ENCODE measurements at places on chromosomes 2 and 18.

- no peak for DNase-seq
These were observed 494 bp upstream of the RBM45 start for GRCh38 chr2:178111743-178112142.

DNA sequence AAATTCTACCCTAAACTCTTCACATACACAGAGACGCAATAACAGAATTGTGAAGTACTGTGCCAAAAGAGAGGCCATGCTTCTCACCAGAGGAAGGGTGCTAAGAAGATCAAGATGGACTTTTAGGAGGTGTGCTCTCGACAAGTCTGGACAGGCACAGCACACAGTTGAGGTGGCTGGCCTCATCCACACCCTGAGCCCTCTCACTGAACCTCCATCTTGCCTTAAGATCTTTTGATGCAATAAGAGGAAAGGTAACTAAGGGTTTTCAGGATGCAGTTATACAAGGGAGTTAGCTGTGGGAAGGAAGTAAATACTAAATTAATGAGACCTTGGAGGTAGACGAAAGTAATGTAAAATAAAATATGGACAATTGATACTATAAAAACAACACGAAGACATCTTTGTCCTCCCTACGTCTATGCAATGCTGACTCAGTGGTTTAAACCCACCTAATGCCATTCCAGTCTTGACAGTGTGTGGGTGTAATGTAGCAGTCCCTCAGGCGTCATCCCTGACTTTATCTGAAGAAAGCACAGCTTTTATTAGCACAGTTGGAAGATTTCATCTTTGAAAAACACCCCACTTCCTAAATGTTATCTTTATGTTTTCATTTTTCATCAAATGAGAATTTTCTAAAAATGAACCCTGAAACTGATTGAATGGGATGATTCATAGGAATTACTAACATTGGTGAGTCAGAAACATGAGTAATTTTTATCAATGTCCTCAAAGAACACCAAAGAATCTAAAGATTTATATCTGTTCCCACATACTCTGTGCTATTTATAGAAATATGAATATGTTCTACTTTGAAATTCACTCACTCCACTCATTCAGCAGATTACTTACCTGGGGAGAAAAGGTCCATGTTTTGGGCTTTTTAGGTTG is 34.0 kb upstream of the MALL start:
- DNase-seq, result no peak

DNA sequence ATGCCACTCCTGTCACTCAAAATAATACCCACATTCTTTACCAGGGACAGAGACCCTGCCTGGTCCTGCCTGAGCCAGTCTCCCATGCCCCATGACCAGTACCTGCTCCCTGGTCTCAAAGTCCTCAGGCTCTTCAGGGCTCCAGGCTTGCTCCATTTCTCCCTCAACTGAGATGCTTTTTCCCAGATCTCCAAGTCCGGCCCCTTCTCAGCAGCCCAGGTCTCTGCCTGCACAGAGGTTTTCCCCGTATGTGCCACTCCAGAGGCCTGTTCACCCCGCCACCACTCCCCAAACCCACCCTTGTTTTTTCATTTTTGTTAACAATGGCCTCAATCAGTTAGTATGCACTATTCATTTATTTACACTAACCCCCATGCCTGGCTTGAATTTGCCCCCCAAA is 499.5 kb upstream of the MYT1L start:
- no peak for DNase-seq

DNA sequence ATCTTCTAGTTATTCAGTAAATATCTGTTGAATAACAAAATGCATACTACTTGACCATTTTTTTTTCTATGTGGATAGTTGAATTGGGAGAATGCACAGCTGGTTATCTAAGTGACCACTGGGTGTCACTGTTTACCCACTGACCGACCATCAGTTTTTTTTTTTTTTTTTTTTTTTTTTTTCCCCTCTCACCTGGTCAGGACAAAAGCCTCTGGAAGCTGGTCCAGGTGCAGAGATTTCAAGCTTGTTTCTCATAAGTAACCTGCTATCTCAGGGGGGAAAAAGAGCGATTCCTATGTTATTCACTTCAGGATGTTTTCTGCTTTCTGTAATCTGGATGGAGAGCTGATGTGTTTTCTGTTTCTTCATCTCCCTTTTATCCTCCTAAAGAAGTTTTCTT is 256.0 kb downstream of the DCDC2C start:
- peak; percentile 60 for DNase-seq

DNA sequence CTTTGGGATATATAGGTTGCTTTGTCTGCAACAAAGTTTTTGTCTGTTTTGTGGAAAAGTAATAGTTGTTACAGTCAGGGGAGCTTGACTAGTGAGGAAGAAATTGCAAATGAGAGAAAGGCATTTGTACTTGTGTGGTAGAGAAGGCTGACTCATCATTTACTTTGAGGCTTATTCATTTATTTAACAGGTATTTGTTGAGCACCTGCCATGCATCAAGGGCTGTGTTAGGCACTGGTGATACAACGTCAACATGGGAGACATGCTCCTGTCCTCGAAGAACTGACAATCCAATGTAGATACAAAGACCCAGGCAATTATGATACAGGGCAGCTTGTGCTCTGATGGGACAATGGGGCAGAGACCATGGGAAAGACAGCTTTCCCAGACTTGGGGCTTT is 79.5 kb downstream of the UPP2 start:
- DNase-seq, result no peak

DNA sequence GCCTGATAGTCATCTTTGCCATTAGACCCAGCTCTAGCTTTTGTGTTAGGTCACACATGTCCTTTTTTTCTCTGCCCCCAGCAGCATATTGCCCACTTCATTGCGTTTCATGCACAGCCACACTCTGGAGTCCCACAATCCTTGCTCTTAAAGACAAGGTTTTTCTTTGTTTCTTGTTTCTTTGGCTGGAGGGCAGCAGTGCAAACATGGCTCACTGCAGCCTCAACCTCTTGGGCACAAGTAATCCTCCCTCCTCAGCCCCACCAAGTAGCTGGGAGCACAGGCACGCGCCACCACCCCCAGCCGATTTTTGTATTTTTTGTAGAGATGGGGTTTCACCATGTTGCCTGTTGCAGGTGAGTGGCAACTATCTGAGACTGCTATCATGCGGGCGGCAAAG is 16.9 kb upstream of the PAPOLG start:
- no peak for DNase-seq

GRCh38 chr2:170969872-170970496 is 40.9 kb downstream of the GORASP2 start:
- DNase-seq, result no peak

DNA sequence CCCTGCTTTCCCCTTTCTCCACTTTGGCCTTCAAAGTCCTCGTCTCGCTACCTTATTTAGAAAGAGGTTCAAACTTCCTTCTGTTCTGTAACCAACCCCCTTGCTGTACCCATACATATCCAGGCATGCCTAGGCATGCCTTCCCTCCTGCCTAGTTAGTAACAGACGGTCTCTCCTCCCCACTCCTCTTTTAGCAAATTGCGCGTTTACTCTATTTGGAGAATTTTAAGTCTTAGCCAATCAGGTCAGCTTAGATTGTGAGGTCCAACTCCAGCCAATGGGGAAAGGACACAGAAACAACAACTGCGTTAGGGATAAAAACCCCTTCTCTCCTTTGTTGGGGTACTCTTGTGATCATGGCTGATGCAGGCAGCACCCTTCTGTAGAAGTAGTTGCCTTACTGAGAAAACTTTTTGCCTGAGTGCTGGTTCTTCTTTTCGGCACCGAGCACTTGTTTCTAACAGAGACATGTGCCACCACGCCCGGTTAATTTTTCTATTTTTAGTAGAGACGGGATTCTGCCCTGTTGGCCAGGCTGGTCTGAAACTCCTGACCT is 85.9 kb upstream of the FOXI3 start:
- DNase-seq, result no peak

DNA sequence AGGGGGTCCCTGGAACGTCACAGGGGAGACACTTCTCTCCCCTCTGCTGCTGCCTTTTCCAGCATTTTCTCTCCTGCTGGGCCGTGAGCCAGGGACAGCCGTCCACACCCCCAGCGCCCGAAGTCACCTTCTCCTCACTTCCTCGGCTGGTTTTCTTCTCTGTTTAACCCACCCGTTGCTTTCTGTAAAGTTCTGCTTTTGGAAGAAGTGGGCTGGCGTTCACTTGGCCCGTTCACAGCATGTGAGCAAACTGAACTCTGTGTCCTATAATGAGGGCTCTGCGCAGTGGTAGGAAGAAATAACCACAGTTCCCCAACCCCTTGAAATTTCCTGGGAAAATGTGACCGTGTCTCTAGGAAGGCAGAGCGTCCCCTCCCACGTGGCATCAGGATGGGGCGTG is 187.0 kb upstream of the HDAC4 start:
- no peak for DNase-seq

All from NCI-H1436 (cell line).